ENCODE measurements at places on chromosomes 4 and X.

DNA sequence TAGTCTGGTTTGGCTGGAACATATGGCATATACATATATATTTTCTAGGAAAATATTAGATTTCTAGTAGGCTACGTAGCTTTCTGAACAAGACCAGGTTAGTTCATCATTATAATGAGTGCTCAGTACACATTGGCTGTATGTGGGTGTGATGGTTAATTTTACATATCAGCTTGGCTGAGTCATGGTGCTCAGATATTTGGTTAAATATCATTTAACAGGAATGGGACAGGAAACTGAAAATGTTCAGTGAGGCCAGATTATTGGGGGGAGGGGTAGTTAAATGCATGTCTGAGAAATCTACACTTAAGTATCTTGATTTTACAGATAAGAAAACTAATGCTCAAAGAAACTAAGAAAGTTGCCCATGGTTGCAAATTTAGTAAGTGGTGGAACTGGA, 160.1 kb downstream of the RBMX2 start:
- no peak for DNase-seq

GRCh38 chr4:13117185-13117584, 367.0 kb downstream of the RAB28 start:
- no peak for DNase-seq

DNA sequence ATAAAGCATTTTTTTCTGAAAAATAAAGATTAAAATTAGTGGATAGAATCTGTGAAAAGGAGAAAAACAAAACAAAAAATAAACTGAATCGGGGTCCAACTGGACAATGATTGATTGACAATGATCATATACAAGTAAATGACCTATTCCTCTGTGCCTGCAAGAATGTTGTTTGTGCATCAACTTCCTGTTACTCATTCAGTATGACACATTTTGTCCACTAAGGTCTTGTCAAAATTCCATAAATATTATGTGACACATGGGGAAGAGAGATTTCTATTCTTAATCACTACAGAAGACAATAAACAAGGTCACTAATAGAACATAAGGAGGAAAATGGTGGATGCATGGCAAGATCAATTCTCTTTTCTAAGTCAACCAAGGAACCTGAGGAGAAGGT, 54.9 kb downstream of the F8 start:
- DNase-seq = no peak

DNA sequence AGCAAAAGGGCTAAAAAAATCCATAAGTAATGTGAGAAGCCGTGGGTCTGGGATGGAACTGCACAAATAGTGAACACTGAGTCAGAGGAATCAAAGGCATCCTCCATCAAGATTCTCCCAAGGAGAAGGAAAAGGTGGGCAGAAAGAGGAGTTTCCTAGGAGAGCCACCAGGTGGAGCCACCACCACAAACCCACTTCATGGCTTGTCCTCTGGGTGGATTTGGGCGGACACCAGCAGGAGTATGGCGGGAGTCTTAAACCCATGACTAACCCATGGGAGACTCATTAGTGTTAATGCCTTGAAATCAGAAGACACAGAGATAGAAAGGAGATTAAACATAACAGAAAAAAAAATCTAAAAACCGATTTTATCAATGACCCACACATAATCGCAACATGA, 147.7 kb downstream of the SH3KBP1 start:
- peak; percentile 50 for DNase-seq

DNA sequence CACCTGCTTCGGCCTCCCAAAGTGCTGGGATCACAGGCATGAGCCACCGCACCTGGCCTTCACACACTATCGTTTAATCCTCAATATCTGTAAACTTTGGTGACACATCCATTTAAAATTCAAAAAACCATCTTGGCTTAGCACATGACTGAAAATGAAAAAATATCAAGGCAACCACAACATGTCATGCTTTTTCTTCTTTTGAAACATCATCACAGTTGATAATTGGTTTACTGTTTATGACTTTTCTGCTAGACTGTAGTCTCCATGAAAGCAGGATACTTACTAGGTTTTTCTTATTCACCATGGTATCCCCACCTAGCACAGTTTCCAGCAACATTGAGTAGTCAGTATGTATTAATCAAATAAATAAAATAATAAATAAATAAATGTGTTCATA, 11.0 kb downstream of the GNRHR start:
- no peak for DNase-seq

DNA sequence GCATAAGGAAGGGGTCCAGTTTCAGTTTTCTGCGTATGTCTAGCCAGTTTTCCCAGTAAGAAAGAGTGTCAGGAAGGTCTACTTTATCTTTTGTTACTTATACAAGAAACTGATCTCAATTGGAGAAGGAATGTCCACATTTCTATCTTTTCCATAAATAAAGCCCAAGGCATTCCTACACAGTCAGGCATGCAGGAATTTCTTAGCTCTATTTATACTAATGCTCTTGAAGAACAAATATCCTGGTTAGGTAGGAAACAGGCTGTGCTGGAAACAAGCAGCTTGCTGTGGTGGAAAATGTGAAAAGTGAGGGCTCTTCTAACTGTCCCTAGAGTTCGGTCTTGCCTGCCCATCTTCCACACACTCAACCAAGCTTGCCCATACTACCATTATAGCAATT, 37.9 kb upstream of the PITX2 start:
- no peak for DNase-seq

GRCh38 chr4:24160358-24160757, 270.5 kb upstream of the PPARGC1A start:
- DNase-seq = no peak

GRCh38 chr4:36884151-36884550, 360.4 kb upstream of the NWD2 start:
- DNase-seq = no peak

DNA sequence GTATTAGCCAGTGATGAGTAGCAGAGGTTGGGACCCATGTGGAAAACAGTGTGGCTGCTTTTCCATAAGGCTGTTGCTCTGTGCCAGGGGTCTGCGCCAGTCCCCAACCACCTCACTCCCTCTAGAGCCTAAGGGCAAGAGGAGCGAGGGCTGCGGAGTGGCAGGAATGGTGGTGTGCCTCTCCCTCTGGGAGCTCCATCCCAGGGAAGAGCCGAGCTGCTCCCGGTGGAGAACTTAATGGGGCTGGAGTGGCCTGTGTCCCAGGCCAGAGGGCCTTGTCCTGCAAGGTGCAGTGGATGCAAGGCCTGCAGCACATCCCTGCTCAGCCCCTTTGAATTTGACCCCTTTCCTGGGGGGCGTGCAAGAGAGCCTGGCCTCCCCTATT, 105.4 kb upstream of the GRXCR1 start:
- DNase-seq = no peak

DNA sequence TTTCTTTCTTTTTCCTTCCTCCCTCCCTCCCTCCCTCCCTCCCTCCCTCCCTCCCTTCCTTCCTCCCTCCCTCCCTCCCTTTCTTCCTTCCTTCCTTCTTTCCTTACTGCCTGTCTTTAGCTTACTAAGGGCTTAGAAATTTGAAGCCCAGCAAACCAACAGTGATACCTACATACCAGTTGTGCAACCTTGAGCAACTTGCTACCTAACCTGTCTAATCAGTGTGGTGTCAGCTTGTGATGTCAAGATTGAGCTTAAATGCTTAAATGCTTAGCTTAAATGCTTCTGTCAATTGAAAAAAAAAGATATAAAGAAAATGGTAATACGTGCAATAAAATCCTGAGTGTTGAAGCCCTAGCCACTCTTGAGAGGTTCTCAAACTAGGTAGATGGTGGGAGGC, 728.6 kb downstream of the TRIML1 start:
- DNase-seq = no peak

GRCh38 chrX:103356130-103356798, at the start of gene TCEAL9:
TSS of gene TCEAL9 (plus strand) at chrX:103356506. CDS start at chrX:103357685, 1,179 bp downstream.
- DNase-seq = peak; percentile 38

DNA sequence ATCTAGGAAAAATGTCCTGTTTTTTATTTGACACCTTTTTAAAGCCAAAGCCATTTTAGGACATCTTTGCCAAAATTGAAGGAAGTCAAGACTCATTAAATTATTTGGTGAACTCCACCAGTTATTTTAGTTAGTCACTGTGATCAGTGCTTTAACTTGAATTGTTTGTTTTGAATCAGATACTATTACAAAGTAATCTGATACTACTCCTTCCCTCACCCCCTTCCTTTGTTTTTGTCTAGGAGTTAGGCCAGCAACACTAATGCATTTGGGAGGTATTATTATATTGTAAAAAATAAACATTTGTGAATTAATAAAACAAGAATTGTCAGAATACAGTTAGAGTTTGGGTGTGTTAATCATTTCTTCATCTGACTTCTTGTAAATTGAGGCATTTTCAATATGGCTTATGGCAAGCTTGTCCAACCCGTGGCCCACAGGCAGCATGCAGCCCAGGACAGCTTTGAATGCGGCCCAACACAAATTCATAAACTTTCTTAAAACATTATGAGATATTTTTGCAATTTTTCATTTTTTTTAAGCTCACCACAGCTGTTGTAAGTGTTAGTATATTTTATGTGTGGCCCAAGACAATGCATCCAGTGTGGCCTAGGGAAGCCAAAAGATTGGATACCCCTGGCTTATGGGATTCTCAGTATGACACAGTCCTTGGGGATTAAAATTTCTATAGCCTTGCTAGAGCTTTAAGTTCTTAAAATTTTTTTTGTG, 182.2 kb downstream of the BMPR1B start:
- no peak for DNase-seq

DNA sequence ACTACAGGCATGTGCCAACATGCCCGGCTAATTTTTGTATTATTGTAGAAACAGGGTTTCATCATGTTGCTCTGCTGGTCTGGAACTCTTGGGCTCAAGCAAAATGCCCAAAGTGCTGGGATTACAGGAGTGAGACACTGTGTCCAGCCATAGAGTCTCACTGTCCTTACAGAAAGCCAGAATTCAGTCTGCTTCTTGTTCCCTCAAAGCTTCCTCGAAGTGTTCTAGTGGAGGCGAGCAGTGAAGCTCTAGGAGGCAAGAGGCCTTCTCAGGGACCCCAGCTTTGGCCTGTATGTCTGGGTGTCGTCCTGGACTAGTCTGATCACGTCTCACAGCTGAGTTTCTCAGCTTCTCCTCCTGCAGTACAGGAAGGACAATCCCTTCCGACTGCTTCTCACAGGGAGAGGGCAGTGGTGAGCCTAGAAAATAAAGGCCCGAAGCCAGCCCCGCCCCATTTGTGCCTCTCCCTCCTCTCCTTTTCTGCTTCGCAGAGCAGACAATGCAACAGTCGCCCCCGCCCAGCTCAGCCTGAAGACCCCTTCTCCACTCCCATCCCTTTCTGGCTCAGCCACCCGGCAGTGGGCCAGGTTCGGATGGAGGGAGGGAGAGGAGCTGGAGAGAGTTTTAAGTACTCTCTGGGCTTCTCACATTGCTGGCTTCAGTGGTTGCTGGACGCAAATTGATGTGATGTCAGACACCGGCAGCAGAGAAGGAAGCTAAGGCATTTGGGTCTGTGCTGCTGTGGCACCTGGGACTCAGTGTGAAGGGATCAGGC, 11.1 kb upstream of the FAM3A start:
- peak; percentile 69 for DNase-seq

DNA sequence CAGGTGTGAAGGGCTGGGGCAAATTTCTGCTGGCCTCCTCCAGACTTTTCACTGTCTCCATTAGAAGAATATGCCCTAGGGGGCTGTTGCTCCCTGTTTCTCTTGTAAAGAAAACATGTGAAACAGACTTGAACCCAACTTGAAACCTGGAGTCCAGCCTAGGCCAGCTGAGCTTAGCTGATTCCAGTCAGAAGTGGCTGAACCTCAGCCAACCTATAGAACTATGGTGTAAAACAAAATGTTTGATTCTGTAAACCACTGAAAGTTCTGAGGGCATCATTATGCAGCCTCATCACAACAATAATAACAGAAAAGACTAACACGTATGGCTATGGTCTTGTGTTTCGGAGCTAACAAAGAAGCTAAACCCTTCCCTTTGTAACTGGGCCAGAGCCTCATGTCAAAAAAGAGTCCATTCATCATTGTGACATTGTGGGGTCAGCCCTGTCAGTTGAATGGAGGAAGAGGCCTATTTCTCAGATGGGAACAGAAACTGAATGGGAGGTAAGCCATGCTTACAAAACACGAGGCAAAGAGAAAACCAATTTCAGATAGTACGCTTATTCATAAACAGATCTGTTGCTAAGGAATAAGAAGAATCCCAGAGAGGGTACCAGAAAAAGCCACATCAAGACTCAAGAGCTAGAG, 34.1 kb downstream of the SETD7 start:
- peak; percentile 40 for DNase-seq

- peak; percentile 40 for DNase-seq
These were observed 649.6 kb upstream of the DIPK2B start for GRCh38 chrX:45850197-45850774.

DNA sequence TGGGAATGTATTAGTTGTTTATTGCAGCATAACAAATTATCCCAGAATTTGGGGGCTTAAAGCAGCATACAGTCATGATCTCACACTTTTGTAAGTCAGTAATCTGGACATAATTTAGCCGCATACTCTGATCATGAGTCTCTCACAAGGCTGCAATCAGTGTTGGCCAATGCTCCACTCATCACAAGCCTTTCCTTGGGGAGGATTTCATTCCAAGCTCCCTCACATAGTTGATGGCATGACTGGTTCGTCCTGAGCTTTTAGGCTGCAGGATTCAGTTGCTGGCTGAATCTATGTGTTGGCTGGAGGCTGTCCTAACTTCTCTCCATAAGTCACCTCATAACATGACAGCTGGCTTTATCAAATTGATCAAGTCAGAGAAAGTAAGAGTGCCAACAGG, 1568.6 kb upstream of the PCDH7 start:
- no peak for DNase-seq

GRCh38 chrX:150099316-150099715, 161.0 kb upstream of the EOLA2 start:
- DNase-seq = no peak

DNA sequence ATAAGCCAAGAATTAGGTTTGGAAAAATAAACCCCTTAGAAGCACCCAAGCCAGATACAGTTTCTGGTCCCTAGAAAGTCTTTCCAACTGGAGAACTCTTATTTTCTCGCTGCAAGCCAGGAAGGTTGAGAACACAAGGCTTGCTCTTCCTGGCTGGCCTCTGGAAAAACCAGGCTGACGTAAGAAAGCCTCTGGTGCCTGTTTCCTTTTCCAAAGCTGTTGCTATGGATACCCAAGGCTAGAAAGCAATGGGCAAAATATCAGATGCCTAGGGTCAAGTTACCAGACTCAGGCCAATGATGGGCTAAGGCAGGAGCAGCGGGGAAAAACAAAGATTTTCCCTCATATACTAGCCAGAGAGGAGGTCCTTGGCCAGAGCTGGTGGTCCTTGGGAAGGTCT, 281.6 kb downstream of the KLHL13 start:
- no peak for DNase-seq

DNA sequence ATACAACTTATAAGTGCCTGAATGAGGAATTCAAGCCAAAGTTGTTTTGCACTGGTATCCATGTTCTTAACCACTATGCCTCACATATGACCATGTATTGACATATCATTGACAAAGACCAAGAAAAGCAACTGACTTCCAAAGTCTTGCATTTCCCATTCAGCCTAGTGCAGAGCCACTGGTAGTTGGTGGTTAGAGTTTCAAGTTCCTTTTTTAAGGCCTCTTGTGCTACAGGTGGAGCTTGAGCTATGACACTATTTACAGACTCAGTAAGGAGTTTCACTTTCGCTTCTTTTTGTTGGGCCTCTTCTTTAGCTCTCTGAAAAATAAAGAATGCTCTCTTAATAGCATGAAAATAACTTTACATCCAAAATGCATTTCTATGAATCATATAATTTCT, 763.0 kb downstream of the DMD start:
- no peak for DNase-seq

All from head of caudate nucleus (tissue), 42 donors.